ENCODE measurements at places on chromosomes 3 and 15.

- no peak for DNase-seq
Observed at GRCh38 chr3:11671648-11672100, 28.0 kb upstream of the VGLL4 start.

- DNase-seq: no peak
Observed at GRCh38 chr3:14494973-14495300, 45.2 kb downstream of the GRIP2 start.

DNA sequence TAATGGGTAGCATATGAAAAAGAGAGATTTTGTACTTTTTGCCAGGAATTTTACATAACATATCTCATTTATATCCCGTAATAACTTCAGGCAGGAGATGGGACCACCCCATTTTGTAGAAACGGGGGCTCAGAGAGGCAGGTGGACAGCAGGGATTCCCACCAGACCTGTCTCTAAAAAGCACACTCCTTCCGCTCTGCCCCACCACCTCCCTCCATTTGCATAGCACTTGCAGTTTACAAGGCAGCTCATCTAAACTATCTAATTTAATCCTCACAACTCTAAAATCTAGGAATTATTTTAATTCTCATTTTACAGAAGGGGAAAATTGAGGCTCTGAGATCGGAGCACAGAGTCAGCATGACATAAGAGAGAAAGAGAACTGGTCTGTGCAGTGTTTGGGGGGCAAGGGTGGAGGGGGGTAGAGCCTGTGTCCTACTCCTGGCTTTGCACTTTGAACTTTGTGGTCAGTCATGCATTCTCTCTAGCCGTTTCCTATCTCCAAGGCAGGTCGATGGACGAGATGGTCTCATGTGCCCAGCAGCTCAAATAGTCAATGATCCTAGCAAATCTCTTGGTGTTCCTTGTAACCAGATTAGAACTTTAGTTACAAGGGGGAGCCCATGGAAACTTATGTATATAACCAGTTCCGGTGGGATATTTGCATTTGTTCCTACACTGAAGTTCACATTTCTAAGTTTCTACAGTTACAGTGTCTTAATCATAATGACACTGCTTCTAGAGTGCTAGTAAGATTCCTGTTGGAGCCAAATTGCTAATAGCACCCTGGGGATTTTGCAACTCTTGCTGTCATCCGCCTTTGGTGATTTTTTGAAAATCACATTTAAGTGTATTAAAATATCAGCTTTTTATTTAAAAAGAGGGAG lies 18.6 kb downstream of the CRYGS start:
- DNase-seq: no peak

- peak; percentile 83 for DNase-seq
Observed at GRCh38 chr15:59997070-59997701, 6.9 kb upstream of the FOXB1 start.

DNA sequence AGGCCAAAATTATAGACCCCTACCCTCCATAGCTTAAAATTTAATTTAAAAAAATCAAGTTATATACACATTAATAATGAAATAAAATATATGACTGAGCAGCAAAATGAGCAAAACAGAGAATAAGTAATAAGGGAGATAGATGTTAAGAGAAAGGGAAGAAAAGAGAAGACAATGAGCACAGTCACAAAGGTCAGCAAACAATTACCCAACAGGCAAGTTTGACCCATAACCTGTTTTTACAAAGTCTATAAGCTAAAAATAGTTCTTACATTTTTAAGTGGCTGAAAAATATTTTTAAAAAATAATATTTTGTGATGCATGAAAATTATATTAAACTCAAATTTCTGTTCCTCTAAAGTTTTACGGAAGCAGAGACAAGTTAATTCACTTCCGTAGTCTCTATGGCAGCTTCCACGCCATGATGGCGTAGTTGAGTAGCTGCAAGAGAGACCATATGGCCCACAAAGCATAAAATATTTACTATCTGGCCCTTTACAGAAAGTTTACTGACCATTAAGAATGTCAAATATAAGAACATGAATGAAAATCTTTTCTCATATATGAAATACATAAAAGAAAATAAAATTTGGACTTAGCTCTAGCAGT lies 47.5 kb downstream of the ACAP2 start:
- DNase-seq: no peak

DNA sequence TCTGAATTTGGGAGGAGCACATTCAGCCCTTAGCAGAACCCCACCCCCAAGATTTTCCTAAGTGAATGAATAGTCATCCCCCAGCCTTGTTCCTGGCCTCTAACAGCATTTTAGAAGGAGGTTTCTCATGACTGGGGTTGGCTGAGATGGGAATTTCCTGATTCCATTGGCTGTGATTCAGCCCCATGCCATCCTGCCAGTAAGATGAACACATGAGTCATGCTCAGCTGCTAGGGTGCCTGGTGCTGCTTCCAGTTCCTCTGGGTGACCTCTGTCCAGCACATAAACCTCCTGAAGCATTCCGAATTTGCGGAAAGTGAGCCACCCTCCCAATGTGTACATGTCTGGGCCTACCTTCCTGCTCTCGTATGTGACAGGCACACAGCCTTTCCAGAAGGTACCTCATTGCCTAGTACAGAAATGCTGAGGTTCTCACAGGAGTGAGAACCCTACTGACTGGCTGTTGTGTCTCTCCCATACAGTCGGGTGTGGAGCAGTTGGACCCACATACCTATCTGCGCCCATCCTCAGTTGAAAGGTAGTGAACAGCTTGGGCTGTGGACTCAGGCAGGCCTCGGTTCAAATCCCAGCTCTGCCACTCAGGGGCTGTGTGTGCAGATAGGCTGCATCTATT lies 91.7 kb downstream of the APBA2 start:
- peak; percentile 18 for DNase-seq

DNA sequence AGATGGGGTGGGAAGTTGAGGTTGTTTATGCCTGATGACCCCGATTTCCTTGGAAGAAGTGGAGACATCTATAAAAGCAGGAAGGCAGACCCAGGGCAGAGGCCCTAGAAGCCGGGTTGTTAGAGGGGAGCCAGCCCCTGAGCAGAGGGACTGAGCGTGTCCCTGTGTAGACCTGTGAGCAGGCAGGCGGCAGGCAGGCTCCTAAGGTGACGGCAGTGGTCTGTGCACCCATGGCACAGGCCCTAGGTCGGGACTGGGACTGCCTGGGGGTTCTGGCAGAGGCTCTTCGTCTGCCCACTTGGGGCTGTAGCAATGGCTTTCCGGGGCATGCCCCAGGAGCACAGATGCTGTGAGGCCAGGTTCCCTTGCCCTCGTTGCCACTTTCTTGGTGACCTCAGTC lies 9.9 kb downstream of the SEMA4B start:
- no peak for DNase-seq

DNA sequence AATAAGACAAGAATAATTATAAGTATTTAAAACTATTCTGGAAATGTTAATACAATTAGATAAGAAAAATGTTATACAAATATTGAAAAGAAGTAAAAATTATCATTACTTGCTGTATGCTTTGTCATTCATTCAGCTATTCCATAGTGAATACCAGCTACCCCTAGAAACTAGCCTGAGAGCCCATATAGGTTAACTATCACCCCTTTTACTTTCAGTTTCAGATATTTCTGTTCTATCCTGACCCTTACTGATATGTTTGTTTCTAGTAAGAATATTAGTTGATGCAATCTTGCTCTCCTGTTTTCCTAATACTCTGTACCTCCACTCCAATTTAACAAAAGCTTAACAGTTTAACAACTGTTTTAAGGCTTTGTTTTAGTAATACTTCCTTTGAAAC lies 31.6 kb downstream of the FAM227B start:
- DNase-seq: no peak

DNA sequence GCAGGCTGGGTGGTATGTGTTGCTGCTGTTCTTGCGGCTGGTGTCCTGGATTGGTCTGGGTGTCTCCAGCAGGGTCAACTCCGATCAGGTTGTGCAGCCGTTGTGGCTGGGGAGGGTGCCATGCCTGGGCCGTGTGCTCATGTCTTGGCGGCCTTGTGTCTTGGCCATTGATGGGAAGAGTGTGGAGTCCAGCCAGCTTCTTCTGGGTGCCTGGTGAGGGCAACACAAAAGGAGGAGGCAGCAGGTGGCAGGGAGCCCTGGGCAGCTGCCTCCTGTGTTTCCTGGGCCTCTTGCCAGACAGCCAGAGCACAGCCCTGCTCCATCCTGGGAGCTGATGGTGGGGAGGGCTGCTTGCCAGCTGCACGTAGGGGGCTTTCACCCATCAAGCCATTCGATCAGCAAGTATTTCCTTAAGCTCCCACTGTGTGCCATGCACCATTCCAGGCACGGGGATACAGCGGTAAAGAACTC lies 4.3 kb downstream of the CHAC1 start:
- no peak for DNase-seq

GRCh38 chr3:119937229-119937628 lies 155.3 kb downstream of the NR1I2 start:
- peak; percentile 59 for DNase-seq

GRCh38 chr3:25567388-25567787 lies 97.3 kb downstream of the TOP2B start:
- DNase-seq: no peak

GRCh38 chr15:28919201-28919635 lies 33.4 kb downstream of the APBA2 start:
- peak; percentile 64 for DNase-seq

GRCh38 chr3:52827441-52827840 lies 3.0 kb downstream of the ITIH4 start:
- DNase-seq: no peak

GRCh38 chr15:84750583-84751092 lies 2.2 kb downstream of the ZNF592 start:
- DNase-seq: no peak

GRCh38 chr15:48465410-48465809 lies 134.2 kb downstream of the DUT start:
- no peak for DNase-seq

- DNase-seq: no peak
Observed at GRCh38 chr15:69304182-69304545, 5.5 kb downstream of the PAQR5 start.

DNA sequence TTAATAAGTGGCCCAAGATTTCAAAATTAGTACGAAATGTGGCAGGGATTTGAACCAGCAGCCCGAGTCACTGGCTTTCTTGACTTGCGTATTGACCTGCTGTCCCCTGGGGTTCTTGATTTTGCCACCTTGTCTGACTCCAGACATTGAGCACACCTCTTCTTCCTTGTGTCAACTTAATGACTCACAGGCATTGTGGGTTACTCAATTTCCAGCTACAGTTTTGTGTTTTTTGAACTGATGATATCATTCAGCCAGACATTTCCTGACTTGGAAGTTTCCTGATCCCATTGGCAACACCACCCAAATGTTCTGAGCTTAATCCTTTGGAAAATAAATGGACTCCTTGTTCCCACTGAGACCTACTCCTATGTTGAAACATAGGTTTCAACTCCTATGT lies 64.2 kb downstream of the MOBP start:
- no peak for DNase-seq
